Gastroesophageal sphincter (tissue), 4 donors: ENCODE measurements at places on chromosomes 3 and 15. TPM values are rescaled to one million over a fixed set of nuclear protein-coding genes. Genes with fewer than 3 reads are reported as not detected.

Gene ACAN
- 0.17 TPM for total RNA-seq

Gene CTXN2
- total RNA-seq: not detected

Gene TMIE
- total RNA-seq: 0.69 TPM

Gene PAQR5
- total RNA-seq: 0.62 TPM

Gene C2CD4A
- total RNA-seq: 0.12 TPM

Gene GOLGA8N
- 2.8 TPM for total RNA-seq
